SJCRH30 (cell line): ENCODE measurements at places on chromosomes 13 and 19. TPM values are rescaled to one million over a fixed set of nuclear protein-coding genes. Genes with fewer than 3 reads are reported as not detected.

DNA sequence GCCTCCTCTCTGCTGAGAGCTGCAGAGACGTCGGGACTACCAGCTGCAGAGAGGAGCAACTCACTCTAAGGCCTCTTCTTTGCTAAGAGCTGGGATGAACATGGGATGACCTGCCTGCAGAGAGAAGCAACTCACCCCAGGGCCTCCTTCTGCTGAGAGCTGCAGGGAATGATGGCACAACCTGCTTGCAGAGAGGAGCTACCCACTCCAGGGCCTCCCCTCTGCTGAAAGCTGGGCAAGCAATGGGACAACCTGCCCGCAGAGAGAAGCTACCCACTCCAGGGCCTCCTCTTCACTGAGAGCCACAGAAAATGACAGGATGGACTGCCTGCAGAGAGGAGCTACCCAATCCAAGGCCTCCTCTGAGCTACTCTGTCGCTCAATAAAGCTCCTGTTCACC is 6.9 kb upstream of the MLLT1 start:
- H3K36me3 ChIP-seq, result no peaks in the 10 kb centered on the region
- H3K4me3 ChIP-seq, result no peak overlapping the region
- no peak for DNase-seq

Gene ATCAY
- not detected in 2 replicates for total RNA-seq

- H3K4me3 ChIP-seq, result no peak overlapping the region
- H3K27ac ChIP-seq, result no peak overlapping the region
- H3K27me3 ChIP-seq, result no peaks in the 10 kb centered on the region
- H3K36me3 ChIP-seq, result no peaks in the 10 kb centered on the region
Observed at GRCh38 chr13:97921176-97921816, 32.2 kb upstream of the IPO5 start.

DNA sequence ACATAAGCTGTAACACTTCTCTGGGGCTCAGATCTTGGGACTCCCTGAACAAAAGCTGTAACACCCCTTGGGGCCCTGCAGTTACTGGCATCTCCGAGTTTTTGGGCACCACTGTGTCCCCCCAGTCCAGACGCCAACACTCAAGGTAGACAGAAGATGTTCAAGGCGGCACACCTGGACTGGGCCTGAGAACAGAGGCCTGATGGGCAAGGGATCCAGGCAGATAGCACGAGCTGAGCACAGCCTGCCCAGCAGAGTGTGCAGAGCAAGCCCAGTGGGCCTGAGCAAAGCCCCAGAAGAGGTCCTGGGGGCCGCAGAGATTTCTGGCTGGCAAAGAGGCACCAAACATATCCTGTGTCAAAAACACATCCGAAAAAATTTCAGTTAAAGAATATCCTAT is 1163.3 kb upstream of the PRR20A start:
- DNase-seq, result no peak
- no peaks in the 10 kb centered on the region for H3K27me3 ChIP-seq
- H3K36me3 ChIP-seq, result no peaks in the 10 kb centered on the region
- no peak overlapping the region for H3K27ac ChIP-seq

- H3K27ac ChIP-seq, result peak overlapping the region; percentile 79; the same call in 1 of the 2 replicates
- H3K4me3 ChIP-seq, result no peak overlapping the region
- no peak for DNase-seq
- H3K27me3 ChIP-seq, result no peaks in the 10 kb centered on the region
- H3K4me1 ChIP-seq, result peaks cover 47% of the 10 kb centered on the region
Observed at GRCh38 chr19:12784394-12784870, 6.9 kb upstream of the JUNB start.

Gene ZNF329
- 9.3 and 9.7 TPM in 2 replicates for total RNA-seq

DNA sequence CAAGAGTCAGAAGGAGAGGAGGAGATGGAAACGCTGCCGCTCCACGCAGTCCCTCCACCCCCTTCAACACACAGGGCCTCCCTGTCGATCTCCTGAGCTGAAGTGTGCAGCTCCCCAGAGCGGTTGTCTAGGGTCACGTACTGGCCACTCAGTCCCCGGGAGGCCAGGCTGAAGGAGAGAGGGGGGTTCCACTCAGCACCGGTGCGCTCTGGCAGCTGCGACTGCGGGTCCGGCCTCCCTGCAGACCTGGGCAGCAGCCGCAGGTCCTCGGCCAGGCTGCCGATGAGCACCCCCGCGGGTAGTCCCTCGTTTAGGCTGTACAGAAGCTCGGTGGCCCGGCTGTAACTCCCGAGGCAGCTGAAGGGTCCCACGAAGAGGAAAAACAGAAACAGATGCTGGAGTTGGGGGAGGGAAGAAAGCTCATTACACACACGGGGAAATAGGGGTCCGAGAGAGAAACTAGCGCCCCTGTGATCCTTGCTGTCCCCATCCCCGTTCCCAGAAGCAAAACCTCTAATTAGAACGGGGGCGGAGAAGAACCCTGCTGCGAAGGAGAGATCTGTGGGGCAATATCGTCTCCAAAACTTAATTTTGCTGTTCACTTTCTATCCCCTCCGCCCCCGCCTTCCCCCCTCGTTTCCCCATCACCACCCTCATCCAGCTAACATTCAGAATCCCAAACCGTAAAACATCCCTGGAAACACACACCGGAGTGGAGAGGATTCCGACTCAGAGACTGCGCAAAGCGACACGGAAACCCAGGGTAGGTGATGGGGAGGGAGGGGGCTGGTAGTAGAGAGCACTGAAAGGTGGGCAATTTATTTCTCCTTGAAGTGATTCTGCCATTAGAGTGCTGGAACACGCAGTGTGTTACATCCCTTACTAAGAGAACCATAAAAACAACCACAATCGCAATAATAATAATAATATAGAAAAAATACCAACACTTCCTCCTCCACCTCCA is 1.8 kb downstream of the PCDH20 start:
- H3K4me1 ChIP-seq, result no peaks in the 10 kb centered on the region
- H3K27me3 ChIP-seq, result no peaks in the 10 kb centered on the region
- H3K4me3 ChIP-seq, result peak overlapping the region; percentile 53
- DNase-seq, result no peak
- H3K27ac ChIP-seq, result no peak overlapping the region

DNA sequence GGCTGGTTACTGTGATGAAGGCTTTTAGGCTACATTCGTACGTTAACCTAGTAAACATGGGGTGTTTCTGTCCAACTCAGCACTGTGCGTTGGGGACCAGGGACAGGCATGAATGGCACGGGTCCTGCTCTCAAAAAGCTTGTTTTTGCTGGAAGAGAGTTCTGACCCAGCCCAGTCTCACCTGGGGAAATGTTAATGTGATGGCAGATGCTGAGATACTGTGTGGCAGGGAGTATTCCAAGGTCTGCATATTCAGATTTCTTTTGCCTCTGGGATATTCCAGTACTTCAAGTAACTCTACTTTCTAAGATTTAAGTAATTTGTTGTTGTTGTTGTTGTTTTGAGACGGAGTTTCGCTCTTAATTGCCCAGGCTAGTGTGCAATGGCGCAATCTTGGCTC is 13.7 kb downstream of the CUL4A start:
- H3K27ac ChIP-seq, result no peak overlapping the region
- no peak for DNase-seq
- H3K4me1 ChIP-seq, result no peaks in the 10 kb centered on the region
- no peaks in the 10 kb centered on the region for H3K27me3 ChIP-seq
- H3K4me3 ChIP-seq, result no peak overlapping the region

GRCh38 chr19:13861714-13862531 is 15.0 kb upstream of the NANOS3 start:
- peak; percentile 98 for DNase-seq
- H3K4me1 ChIP-seq, result peaks cover 21% of the 10 kb centered on the region; the same call in 1 of the 2 replicates
- H3K27ac ChIP-seq, result peak overlapping the region; percentile 97
- no peaks in the 10 kb centered on the region for H3K36me3 ChIP-seq
- H3K27me3 ChIP-seq, result no peaks in the 10 kb centered on the region

DNA sequence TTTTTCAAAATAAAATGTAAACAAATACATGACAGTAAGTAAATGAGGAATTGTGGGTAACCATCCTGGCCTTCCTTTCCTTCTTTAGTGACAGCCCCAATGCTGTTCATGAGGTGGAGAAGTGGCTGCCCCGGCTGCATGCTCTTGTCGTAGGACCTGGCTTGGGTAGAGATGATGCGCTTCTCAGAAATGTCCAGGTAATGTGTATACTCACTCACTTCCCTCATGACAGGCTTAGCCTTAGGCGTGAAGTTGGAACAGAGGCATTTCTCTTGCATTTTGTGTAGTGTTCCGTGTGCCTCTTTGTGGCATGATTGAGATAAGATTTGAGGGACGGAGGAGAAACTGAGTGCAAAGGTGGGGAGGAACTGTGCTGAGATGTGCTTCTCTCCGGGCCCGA is 12.0 kb downstream of the NAXD start:
- no peaks in the 10 kb centered on the region for H3K4me1 ChIP-seq
- no peak overlapping the region for H3K27ac ChIP-seq
- no peak for DNase-seq
- H3K27me3 ChIP-seq, result no peaks in the 10 kb centered on the region
- no peak overlapping the region for H3K4me3 ChIP-seq

Gene EDNRB
- 0.12 and 0.15 TPM in 2 replicates for total RNA-seq

GRCh38 chr13:103625194-103625593 is 559.0 kb upstream of the SLC10A2 start:
- H3K4me3 ChIP-seq, result no peak overlapping the region
- no peaks in the 10 kb centered on the region for H3K27me3 ChIP-seq
- H3K36me3 ChIP-seq, result no peaks in the 10 kb centered on the region
- no peak overlapping the region for H3K27ac ChIP-seq

DNA sequence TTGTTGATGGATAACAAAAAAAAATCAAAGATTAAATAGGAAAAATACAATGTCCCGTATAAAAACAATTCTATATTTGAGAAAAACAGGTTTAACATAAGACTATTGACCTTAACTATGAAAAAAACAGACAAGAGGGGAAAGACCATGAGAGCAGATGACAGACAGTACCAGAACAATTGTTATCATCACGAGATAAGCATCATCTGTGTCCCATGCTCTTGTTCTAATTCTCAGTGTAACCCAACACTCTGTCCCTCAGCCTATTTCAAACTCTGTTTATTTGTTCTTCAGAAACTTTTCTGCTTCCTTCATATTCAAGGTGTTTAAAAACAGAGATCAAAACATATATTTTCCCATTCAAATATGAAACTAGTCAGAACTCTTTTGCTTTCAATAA is 216.4 kb downstream of the PCDH9 start:
- H3K27ac ChIP-seq, result no peak overlapping the region
- no peaks in the 10 kb centered on the region for H3K27me3 ChIP-seq
- H3K4me3 ChIP-seq, result no peak overlapping the region
- no peaks in the 10 kb centered on the region for H3K4me1 ChIP-seq
- H3K36me3 ChIP-seq, result no peaks in the 10 kb centered on the region

- no peaks in the 10 kb centered on the region for H3K4me1 ChIP-seq
- H3K27me3 ChIP-seq, result no peaks in the 10 kb centered on the region
- no peak overlapping the region for H3K4me3 ChIP-seq
- no peaks in the 10 kb centered on the region for H3K36me3 ChIP-seq
Observed at GRCh38 chr13:92044351-92044750, 645.9 kb downstream of the GPC5 start.

DNA sequence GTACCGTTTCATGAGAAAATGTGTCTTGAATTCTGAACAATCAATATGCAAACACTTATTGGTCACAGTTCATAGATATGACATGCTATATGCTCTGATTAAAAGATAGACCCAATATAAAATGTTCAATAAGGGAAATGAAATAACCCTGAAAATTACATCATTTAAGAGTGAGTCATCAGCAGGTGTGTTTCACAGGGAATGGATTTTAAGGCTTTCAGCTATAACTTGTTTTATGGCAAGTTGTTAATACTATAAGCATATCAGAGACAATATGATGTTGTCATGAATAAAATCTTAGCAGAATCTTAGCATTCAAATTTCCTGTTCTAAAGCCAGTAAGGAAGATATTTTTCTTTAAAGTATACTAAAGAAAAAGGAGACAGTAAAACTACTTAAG is 483.4 kb upstream of the PCDH9 start:
- H3K4me1 ChIP-seq, result no peaks in the 10 kb centered on the region
- H3K36me3 ChIP-seq, result no peaks in the 10 kb centered on the region
- no peak overlapping the region for H3K27ac ChIP-seq
- DNase-seq, result no peak
- no peaks in the 10 kb centered on the region for H3K27me3 ChIP-seq
